ENCODE measurements at places on chromosomes 4 and X. TPM values are rescaled to one million over a fixed set of nuclear protein-coding genes. Genes with fewer than 3 reads are reported as not detected.

The PKD2 gene
- polyA plus RNA-seq: 7.0 TPM

The SPON2 gene
- polyA plus RNA-seq: not detected

The CT55 gene
- polyA plus RNA-seq: not detected

The GYPB gene
- 2.5 TPM for polyA plus RNA-seq

The TMPRSS11D gene
- not detected for polyA plus RNA-seq

The PABPC5 gene
- 9.2 TPM for polyA plus RNA-seq

The SH2D1A gene
- not detected for polyA plus RNA-seq

The CFI gene
- not detected for polyA plus RNA-seq

The TRIM75 gene
- polyA plus RNA-seq: not detected

The SLC16A2 gene
- polyA plus RNA-seq: 2.4 TPM

The USP17L11 gene
- polyA plus RNA-seq: not detected

The FRG2 gene
- polyA plus RNA-seq: not detected

The CSAG3 gene
- not detected for polyA plus RNA-seq

The SPATA18 gene
- not detected for polyA plus RNA-seq
